ENCODE measurements at places on chromosomes 7 and 10.

DNA sequence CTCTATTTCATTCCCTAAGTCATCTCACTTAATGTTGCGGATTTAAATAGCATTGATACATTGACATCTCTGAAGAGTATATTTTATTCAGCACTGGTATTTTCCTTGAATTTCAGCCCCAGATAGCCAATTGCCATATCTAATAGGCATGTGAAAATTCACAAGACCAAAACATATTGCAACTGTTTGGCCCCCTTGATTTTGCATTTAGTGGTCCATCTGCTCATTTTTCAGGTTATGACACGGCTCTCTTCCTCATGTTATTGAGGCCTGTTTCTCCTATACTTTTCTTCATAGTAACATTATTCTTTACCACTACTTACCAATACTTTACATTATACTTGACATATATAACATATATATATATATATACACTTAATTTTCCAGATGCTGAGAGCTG, 43.7 kb downstream of the MKLN1 start:
- DNase-seq = no peak

DNA sequence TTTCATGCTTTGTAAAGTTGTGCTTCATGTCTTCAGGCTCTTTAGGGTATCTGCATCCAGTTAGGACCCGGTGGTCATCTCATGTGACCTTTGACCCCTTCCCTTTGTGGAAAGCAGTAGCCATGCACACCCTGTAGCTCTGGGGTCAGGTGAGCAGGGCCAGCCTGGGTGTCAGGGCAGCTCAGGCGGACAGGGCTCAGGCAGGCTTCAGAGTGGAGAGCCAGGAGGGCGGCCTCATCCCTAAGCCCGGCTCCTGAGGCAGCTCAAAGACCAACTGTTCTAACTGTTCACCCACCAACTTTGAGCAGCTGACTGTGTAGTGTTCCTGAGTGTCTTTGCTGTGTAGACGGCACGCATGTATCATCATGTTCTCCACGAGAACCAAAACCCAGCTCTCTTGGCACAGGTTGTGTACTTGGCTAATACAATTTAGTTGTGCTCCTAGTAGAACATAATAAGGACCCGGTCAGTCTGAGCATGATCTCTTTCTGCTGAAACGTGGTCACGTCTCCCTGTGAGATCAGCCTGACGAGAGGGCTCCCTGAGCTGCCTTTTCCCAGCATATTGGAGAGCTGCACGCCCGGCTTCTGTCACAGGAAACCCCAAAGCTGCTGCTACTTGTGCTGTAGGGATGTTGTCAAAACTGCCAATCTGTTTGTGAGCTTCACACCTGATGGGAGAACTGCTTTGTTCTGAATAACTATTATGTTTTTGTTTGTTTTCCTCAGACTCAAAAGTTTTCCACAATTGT, 30.0 kb downstream of the EEPD1 start:
- no peak for DNase-seq

DNA sequence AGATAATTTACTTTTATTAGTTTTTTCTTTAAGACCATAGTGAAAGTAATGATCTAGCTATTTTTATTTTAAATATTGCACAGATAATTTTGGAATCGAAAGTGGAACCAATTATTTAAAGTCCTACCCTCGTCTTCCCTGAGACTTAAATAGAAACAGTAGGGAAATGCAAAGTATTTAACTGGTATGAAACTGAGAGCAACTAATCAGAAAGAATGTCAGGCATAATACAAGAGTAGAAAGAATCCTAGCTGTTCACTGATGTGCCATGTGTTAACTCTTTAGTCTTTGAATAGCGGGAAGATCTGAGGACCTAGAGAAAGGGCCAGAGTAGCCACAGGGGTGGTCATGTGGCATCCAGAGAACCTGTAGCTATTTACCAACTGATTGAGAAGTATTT, 630.0 kb downstream of the NRG3 start:
- no peak for DNase-seq

GRCh38 chr10:70619271-70620019, 16.9 kb upstream of the PRF1 start:
- DNase-seq = peak; percentile 57

DNA sequence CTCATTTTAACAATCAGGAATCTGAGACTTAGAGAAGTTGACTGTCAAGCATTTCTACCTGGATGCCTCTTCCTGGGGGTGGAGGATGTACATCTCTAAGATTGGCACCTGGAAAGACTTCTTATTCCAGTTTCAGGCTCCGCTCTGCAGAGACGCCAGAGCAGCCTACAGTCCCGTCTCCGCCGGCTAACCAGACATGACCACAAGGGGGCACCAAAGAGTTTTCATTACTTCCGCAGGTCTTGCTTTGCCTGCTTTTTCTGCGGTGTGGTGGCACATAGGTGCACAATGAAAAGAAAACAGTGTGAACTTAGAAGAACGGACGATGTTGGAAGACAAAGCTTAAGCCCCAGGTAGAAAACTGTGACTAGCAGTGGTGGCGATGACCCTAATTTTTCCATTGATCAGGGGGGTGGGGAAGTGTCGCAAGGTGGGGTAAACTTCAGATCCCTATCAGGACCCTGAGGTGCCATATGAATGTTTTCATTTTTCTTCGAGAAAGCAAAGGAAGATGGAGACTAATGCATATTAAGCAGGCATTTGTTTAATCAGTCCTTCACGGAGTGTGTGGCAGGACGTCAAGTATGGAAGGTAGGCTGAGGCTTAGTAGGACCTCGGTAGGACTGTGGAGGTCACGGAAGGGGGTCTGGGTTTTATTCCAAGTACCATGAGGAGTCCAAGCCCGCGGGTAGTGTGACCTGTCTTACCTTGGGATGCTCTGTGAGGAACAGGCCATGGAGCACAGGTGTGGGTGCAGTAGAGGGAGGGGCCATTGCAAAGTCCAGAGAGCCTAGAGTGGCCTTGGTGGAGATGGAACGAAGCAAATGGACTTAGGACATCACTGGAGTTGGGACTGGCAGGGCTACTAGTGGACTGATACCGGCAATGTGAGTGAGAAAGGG, 60.1 kb upstream of the SORCS3 start:
- peak; percentile 52 for DNase-seq

DNA sequence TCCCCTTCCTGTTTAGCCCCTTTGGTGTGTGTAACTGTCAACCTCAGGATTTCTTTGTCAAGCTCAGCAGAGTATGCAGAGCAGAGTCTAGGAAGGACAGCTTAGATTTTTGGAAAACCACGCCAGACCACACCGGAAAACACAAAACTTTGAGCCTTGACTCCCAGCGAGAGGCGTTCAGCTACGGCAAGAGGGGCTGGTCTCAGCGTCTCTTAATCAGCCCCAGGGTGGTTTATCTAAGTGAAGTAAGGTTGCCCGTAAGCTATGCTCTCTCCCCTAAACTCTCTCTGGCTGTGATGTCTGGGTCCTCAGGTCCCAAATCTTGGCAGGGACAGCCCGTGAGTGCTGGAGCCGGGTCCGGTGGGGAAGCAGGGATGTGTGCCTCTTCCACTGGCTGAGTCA, 230.9 kb downstream of the KLF6 start:
- no peak for DNase-seq

GRCh38 chr10:84293574-84294016, 34.8 kb upstream of the CCSER2 start:
- DNase-seq = no peak

DNA sequence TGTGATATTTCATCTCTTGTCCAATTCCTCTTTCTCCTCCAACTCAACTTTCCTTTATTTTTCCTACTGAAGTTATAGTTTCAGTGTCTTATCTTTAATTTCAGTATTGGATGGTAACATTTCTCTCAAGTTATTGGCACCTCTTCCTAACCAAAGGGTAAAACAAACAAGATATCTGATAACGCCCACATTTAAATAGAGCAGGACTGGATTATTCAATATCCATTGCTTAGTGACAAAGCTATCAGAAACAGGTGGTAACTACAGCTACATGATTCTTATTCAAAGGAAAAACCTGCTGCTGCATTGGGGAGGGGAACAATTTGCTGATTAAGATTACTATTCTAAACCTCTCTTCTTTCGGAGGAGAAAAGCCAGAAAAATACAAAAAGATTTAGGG, 87.8 kb downstream of the TAF3 start:
- DNase-seq = no peak

DNA sequence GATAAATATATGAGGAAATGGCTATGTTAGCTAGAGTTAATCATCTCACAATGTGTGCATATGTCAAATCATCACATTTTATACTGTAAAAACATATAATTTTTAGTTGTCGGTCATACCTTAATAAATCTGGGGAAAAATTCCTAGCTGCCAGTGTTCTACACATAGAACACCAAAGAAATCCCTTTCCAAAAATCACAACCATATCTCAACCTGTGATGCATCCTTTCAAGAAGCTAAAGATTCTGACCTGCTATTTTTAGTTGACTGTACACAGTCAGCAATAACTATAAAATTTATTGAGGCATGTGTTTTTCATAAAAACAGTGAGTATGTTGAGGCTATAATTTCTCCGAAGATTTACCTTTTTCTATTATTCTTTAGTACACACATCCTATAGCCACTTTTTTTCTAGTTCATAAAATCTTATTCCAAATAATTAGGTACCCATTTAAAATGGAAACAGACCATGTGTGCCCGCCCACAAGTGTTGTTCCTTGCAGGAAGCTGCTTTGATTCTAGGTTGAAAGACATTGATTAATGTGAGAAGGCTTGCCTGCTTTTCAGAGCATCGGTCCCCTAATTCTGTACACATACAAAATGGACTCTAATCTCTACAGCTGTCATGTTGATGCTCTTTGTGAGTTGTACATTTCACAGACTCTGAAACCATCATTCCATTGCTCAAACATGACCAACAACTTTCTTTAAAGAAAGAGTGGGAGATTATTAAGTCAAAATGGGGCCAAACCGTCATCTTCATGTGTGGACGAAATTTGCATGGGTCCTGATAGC, 117.5 kb upstream of the LRRN3 start:
- DNase-seq = no peak

- peak; percentile 67 for DNase-seq
Observed at GRCh38 chr10:110498087-110498981, 627 bp downstream of the DUSP5 start.

- no peak for DNase-seq
Observed at GRCh38 chr7:73366990-73367389, 39.0 kb downstream of the FKBP6 start.

DNA sequence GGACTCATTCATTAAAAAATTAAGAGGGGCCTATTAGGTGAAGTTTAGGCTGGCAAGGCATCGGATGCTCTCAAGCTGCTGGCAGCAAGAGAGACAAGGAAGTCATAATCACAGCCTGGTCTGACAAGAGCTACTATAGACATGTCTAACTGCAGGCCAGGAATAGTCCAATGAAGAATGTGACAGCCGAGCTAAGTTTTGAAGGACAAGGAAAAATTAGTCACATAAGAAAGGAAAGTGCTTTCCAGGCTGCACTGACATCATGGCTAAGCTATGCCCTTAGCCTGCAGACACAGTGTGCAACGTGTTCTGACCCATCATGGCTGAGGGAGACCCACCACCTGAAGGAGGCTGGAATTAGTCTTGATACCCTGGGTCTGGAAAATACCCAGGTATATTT, 281.1 kb downstream of the PLXNA4 start:
- peak; percentile 61 for DNase-seq
